ENCODE measurements at places on chromosomes 4 and X. TPM values are rescaled to one million over a fixed set of nuclear protein-coding genes. Genes with fewer than 3 reads are reported as not detected.

DNA sequence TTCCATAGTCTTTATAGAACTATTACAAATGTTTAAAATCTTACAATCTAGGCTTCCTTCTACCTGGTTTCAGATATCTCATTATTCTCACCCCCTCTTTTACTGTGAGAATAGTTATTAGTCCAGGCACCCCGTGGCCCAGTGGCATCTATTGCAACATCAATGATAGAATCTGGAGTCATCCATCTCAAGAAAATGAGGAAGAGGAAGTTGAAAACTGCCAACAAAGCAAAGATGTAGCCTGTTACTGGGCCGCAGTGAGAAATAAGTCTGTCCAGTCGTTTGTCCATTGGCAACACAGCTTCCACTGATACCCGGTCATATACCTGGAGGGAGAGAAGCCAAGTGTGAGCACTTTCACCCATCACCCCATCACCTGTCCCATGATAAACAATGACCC, 6.0 kb upstream of the ASB11 start:
- no peak for DNase-seq

GRCh38 chr4:186592445-186592844, 37.1 kb upstream of the MTNR1A start:
- no peak for DNase-seq

DNA sequence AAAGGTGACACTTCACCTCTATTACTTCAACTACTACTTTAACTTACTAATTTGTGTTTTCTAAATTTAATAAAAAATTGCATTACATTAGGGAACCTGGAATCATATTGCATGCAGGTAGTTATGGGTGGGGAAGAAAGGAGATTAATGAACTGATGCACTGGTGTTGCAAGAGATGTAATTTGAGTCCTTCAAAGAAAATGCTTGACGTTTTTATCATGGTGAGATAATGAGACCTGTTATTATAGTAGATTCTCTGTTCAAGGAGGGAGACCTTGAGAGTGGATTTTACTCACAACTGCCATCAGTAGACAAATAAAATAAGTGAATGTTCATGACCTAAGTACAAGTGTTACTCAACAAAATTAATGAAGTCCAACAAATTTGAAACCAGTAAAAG, 26.4 kb upstream of the MED14 start:
- DNase-seq: no peak

GRCh38 chr4:8163436-8164193, 5.0 kb upstream of the ABLIM2 start:
- DNase-seq: no peak

- DNase-seq: no peak
Observed at GRCh38 chr4:147367891-147368290, 113.0 kb upstream of the EDNRA start.

DNA sequence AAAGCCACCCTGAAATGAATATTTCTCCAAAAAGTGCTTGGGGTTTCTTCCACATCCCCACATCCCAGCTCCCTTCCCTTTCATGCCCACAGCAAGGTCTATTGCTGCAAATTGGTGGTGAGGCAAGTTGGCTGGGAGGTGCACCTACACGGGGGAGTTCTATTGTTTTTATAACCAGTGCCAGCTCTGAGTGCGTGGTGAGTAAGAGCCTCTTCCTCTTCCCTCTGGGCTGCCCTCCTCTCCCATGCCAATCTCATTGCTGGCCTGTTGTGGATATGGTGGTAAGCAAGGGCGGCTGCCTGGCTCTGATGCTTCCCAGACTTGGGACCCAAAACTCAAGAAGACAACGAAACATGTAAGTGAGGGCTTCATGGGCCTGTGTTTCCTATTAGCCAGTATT, 204.3 kb downstream of the SHROOM3 start:
- no peak for DNase-seq

- no peak for DNase-seq
Observed at GRCh38 chr4:76762137-76763130, 135.5 kb downstream of the SOWAHB start.

GRCh38 chr4:140851032-140851636, 94.9 kb upstream of the TBC1D9 start:
- DNase-seq: no peak

GRCh38 chr4:135672202-135672601, 1470.6 kb upstream of the PABPC4L start:
- no peak for DNase-seq

- no peak for DNase-seq
Observed at GRCh38 chrX:138519296-138519695, 192.2 kb downstream of the FGF13 start.

DNA sequence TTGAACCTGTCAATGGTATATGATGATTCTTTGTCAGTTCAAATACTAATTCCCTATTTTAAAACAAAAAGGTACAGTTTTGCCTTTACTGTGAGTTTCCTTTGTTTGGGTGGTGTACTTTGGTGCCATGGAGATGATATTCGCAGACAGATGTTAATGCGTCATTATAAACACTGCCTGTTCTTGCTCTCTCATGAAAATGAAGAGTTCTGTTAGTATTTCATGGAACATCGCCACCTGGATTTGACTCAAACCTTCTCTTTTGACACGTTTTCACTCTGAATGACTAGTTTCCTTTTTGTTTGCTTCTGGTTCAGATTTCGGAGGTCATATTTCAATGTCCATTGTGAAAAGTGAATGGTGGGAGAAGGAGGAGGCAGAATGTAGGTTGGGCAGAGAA, 6.9 kb upstream of the CTSO start:
- DNase-seq: no peak

DNA sequence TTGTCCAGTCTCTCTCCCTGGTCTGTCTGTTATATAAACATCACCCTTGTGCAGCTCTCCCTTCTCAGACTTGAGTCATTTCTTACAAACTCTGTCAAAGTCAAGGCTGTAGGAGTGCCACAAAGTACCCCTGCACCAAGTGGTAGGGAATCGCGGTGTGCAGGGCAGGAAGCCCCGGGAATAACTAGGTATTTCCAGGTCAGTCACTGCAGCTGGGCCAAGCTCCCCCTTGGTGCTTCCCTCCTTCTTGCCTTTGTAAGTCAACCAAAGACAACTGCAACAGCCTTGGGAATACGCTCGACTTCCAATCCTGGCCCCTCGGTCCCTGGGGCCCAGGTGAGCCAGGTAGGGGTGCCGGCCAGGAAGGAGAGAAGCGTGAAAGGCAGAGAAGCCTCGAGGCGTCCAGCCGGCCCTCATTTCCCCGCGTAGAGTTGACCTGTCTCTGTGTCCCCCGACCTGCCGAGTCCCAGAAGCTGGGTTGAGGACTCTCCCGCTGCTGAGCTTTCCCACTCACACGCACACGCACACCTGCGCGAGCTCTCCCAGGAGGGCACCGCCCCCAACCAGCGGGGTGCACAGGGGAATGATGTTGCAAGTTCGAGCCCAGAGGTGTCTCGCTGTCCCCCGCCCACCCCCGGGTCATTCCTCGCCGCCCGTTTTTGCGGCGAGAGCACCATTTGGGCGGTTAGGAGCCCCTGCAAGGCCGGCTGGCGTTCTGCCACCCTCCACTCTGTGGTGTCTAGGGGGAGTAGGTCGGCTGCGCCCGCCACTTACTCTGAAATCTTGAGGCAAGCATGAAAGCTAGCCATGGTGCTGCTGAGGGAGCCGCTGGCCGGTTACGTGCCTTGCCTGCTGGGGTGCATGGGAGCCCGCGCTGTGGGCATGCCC, 22.8 kb upstream of the KIAA1210 start:
- DNase-seq: peak; percentile 65

GRCh38 chr4:145679520-145679919, 426 bp upstream of the C4orf51 start:
- no peak for DNase-seq

GRCh38 chr4:173538909-173539445, 8.9 kb upstream of the HAND2 start:
- DNase-seq: no peak

- no peak for DNase-seq
Observed at GRCh38 chr4:178316211-178316610, 874.0 kb upstream of the AGA start.

GRCh38 chrX:10931976-10932375, 179.2 kb upstream of the HCCS start:
- DNase-seq: no peak

BMP3 gene
- 0.70 TPM for total RNA-seq

TBX22 gene
- not detected for total RNA-seq

BBS12 gene
- total RNA-seq: 0.95 TPM

GPR143 gene
- total RNA-seq: 9.8 TPM

LUZP4 gene
- total RNA-seq: not detected

MXD4 gene
- total RNA-seq: 65.7 TPM

PF4V1 gene
- not detected for total RNA-seq

BST1 gene
- total RNA-seq: 2.2 TPM

NAT8L gene
- 1.4 TPM for total RNA-seq

NUDT6 gene
- 8.1 TPM for total RNA-seq
